ENCODE measurements at places on chromosomes 2 and 18.
A peak's percentile ranks its signal among the peaks of the same experiment; 100 is the strongest.

- no peak for DNase-seq
These were observed 115.1 kb downstream of the STPG4 start for GRCh38 chr2:47039913-47040562.

GRCh38 chr18:3425446-3425845 is 24.5 kb upstream of the TGIF1 start:
- DNase-seq, result no peak

DNA sequence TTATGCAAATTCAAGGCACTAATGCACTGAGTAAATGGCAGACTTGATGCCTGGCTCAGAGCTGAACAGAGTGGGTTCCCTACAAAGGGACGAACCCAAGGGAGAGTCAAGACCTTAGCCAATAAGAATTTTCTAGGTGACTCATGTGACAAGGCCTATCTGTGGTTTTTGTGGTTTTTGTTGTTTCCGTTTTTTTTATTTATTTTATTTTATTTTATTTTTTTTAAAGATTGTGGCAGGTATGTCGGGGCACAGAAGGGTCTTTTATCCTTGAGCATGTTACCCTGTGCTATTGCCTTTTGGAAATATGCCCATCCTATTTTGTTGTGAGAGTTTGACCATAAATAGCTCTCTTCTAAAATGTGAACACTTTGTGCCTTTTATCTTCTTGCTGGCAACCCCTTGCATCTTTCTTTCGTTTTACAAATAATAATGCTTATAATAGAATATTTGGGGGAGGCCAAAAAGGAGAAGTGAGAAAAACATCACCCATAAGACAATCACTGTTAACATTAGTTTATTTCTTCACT is 113.4 kb upstream of the AQP4 start:
- no peak for DNase-seq

GRCh38 chr2:42767080-42767898 is 3.4 kb upstream of the OXER1 start:
- no peak for DNase-seq

DNA sequence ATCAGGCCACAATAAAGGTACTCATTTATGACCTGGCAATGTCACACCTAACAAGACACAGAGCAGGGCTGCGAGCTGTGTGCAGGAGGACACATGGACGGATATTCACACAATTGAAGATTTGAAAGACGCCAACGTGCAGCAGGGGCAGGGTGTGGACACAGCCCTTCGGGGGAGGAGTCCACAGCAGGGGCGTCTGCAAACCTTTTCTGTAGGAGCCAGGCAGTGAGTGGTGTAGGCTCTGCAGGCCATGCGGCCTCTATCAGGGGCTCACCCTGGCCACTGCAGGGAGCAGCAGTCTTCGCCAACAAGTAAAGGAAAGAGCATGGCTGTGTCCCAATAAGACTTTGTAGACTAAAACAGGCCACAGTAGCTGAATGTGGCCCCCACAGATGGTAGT is 125.7 kb upstream of the SNTG2 start:
- DNase-seq, result peak; percentile 54

GRCh38 chr2:1591978-1592907 is 152.1 kb downstream of the PXDN start:
- DNase-seq, result peak; percentile 76

DNA sequence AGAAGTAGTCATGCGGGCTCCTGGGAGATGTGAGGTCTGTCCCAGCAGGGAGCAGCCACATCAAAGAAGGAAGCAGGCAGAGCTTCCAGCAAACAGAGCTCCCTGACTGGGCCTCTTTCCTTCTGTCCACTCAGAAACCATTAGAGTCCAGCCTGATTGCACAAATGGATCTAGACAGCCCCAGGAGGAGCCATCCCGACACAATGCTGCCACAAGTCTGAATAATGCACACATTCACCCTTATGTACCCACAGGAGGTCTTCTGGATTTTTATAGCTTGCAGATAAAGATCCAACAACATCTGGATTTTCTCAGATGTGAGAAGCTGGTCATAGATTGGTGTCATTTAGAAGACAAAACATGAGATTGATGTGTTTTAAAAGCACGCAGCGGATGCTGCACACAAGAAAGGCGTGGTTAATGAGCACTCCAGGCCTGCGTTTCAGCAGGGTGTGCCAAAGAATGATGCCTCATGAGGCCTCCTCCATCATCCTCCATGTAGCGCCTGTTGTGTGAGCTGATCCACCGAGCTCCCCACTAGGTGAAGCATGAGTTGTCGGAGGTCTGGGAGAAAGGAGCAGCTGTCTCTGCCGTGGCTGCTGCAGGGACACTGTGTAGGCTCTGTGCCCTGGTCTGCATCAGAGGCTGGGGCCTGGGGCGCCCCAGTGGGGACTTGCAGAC is 60.6 kb downstream of the MTCL1 start:
- DNase-seq, result no peak
